Melanocyte of skin (primary cell): ENCODE measurements at places on chromosomes 11 and 22. TPM values are rescaled to one million over a fixed set of nuclear protein-coding genes. Genes with fewer than 3 reads are reported as not detected.

The SUSD2 gene
- 0.62 and 2.0 TPM in 2 replicates for total RNA-seq

The C22orf31 gene
- total RNA-seq, result not detected in 2 replicates

The PANX2 gene
- total RNA-seq, result 0.69 and 1.1 TPM in 2 replicates

The CLCF1 gene
- total RNA-seq, result 0.33 and 0.46 TPM in 2 replicates

The SAA4 gene
- not detected in 2 replicates for total RNA-seq
